ENCODE measurements at places on chromosomes 5 and 9.

DNA sequence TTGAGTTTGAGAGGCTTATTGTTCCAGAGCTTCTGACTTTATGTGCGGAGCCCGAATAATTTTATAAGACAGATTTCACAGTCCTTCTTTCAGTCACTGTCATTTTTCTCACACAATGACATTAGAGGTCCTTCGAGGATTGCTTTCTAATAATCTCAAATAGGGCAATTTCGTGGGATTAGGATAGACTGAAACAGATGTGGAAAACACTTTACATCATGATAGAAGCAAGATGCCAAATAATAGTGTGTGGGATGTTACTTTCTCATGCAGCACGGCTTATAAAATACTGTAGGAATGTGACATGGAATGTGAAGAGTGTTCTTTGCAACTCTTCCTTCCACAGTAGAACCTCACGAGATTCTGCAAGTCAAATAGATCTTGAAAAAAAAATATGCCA is 451.3 kb downstream of the SEMA5A start:
- no peak for DNase-seq

- DNase-seq = no peak
These were observed 37.2 kb downstream of the FAM240B start for GRCh38 chr9:38682713-38683112.

DNA sequence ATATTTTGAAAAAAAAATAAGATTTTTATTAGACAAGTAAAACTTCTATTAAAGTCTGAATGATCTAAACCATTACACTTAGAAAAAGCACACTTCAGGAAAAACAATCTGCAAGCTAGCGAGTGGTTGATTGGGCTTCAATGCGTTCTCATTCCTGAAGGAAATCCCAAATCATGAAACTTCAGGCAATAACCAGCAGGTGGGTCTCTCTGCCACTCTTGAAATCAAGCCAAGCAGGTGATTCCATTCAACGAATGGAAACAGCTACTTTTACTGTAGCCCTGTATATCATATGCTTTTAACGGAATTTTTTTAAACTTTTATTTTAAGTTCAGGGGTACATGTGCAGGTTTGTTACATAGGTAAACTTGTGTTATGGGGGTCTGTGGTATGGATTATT is 234.5 kb upstream of the TRPM3 start:
- DNase-seq = no peak

DNA sequence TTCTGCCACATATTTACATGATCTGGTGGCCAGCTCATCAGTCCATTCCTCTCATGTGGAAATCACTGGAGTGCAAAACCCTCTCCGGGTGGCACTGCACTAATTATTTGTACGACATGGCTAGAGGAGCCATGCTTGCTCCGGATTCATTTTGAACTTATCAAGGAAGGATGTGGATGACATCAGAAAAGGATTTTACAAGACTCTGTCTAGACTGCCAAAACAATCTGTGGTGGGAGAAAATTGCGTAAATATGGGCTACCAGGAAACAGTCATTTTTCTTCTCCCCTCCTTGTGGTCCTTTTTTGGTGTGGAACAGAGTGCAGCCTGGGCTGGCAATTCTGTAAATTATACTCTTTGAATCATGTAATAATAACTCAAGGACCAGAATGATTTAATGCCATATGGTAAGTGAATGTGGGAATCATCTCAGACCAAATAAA is 123.4 kb upstream of the IFNE start:
- DNase-seq = no peak

DNA sequence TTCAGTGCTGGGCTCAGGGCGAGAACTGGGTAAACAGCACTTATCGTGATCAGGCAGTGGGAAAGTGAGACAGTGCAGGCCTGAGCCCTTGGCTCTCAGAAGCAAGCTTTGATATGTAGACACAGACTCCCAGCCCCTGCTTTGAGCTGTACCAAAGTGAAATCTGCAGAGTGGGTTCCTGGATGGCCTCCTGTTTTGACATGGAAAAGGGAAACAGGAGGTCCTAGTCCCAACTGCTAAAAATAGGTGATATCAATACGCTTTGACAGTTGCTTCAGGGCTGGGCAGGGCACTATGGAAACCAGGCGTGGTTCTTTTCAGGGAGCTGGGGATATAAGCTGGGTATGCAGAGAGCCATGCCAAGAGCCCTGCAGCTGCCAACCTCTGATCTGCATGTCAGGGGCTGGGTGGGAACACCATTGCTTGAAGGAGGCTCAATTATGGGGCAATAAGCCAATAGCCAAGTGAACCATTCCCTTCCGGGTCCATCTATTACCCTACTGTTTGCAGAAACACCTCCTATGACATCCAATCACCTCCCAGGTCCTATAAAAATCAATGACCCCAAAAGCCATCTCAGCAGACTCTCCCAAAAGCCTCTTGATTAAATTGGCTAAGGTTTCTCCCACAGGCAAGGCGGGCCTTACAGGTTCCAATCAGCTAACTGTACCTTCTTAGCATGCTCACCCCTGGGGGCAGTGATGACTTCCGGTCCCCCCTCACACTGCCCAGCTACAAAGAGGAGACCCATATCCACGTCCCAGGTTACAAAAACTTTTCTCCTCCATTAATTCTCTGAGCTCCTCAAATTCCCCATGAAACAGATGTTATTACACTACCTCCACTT is 45.8 kb downstream of the EPB41L4B start:
- no peak for DNase-seq

DNA sequence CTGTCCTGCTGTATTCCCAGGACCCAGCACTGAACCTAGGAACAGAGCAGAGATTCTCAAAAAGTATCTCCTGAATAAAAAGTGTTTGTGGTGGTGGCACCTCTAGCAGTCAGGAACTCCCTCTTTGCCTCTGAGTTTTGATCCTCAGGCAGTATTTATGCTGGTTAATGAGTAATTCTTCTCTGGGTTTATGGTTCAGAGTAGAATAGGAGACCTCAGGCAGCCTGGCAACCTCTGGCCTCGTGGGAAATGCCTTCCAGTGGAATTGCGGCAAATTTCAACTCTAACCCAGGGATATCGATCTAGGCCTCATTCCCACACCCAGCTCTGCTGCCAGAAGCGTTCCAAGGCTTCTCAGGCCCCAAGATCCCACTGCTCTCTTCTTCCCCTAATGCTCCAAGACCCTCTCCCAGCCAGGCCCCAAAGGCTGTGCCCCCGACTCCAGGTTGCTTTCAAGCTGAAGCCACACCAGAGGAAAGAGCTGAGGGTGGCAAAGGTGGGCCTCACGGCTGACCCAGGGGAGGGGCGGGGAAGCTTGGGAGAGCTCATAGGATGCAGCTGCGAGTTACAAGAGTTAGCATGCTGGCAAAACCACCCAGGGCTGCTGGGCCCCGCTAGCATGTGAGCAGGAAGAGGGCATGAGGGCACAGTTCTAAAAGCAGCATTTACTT is 10.9 kb upstream of the HDHD3 start:
- DNase-seq = no peak

- no peak for DNase-seq
These were observed 675.9 kb downstream of the SEMA5A start for GRCh38 chr5:8869932-8870331.

- no peak for DNase-seq
These were observed 109.8 kb upstream of the ZNF462 start for GRCh38 chr9:106753155-106753671.

GRCh38 chr9:93892748-93893147 is 62.4 kb downstream of the BARX1 start:
- DNase-seq = no peak

DNA sequence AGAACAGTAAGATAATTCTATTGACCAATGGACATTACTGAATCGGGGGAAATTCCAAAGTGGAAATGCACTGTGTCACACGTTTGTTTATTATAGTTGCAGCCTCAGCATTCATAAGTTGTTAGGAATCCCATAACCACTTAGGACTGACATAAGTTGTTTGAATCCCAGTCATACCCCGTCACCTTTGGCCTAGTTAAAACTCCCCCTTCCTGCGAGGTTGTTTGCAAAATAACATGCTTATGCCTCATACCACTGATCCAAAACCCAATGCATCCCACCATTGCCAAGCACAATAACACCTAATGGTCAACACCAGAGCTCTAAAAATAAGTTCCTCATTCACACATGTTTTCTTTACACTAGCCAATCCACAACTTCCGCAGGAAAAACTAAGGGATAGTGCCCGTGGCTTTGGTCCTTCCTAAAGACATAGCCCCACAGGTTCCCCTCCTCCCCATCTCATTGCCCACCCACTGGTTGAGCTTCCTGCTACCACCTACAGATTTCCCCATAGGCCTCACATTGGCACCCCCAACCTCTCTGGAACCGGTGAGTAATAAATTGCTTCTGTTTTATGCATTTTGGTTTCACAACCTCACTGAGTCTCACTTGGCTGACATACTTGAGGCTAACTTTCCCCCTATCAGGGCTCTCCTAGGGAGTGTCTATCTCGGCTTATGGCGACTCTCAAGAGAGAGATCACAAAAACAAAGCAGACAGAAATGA is 42.3 kb upstream of the MUSK start:
- DNase-seq = peak; percentile 5

DNA sequence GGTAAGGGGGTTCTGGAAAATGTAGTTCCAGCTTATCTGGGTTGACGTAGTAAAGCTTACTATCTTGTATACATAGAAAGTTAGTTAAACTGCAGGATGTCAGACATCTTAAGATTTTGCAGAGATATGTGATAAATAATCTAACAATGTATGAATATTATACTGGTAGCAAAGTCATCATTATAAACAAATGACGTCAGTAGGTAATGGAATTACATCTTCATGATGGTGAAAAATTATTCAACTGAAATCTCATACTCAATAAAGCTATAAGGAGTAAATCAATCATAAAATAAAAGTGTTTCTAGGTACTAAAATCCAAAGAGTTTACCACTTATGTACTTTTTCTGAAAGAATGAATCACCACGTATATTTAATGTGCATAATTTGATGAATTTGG is 217.3 kb upstream of the CDH10 start:
- DNase-seq = no peak

DNA sequence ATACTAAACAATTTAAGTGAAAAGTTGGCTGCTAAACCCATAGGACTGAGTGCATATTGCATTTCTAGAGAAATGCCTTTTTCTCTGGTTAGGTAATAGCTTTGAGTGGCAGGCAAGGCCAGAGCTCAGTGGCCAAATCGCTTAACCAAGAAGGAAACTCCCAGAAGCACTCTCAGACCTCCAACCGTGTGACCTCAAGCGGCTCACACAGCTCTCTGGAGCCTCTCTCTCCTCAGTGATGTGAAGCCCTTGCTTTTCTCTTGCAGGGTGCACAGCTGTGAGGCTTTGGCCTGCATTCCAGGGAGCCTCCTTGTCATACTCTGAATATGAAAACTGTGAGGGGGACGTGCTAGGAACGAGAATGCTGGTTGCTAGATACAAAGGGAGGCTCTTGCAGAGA is 106.7 kb downstream of the INSYN2B start:
- no peak for DNase-seq

GRCh38 chr5:77398896-77399295 is 93.2 kb downstream of the WDR41 start:
- DNase-seq = no peak

- no peak for DNase-seq
These were observed 85.2 kb downstream of the CYFIP2 start for GRCh38 chr5:157350939-157351801.

- DNase-seq = no peak
These were observed 98.3 kb upstream of the FBN2 start for GRCh38 chr5:128636361-128636760.

GRCh38 chr9:1285526-1285925 is 235.4 kb downstream of the DMRT2 start:
- DNase-seq = no peak

DNA sequence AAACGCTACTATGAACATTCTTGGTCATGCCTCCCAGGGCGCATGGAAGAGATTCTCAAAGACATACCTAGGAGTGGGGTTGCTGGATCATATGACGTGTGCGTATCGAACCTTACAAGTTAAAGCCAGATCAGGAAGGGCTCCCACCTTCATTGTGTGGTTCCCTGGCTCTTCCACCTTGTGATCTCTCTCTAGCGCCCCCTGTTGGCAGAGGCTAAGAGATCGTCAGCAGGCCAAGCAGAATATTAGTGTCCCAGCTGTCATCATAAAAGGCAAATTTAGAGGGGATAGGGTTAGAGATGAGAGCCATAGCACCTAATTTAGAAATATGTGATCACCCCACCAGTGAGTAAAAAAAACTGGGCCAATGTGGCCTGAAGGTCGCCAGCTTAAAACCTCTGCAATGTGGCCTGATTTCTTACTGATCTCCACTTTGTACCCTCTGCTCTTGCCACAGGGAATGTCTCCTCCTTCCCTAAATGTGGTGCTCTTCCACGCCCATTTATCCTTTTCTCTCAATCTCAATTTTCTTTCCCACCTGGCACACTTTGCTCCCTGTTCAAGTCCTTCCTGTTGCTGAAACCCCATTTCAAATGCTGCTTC is 91.7 kb upstream of the SHB start:
- DNase-seq = peak; percentile 41

GRCh38 chr5:124995421-124995820 is 249.0 kb upstream of the ZNF608 start:
- DNase-seq = no peak

Measured in stimulated activated naive CD4-positive, alpha-beta T cell treated with Interleukin-2 at 50 U/mL for 16 hours (primary cell).